Progenitor cell of endocrine pancreas (in vitro differentiated cells): ENCODE measurements at places on chromosomes 5 and 9.

DNA sequence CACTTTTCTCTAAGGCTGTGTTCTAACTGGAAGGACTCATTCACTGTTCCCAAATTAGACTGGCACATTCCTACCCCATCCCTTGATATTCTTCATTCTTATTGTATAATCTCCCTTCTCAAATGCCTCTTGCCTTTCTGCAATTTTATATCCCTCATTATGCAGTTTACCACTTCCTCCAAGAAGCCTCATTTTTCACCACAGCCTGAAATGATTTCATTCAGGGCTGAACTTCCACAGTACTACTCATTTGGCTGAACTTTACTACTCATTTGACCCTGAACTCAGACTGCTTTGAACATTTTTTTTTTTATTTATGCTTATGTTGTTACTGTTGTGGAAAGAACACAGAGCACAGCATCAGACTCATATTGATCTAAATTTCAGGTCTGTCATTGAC lies 32.7 kb downstream of the GRIA1 start:
- DNase-seq: no peak

DNA sequence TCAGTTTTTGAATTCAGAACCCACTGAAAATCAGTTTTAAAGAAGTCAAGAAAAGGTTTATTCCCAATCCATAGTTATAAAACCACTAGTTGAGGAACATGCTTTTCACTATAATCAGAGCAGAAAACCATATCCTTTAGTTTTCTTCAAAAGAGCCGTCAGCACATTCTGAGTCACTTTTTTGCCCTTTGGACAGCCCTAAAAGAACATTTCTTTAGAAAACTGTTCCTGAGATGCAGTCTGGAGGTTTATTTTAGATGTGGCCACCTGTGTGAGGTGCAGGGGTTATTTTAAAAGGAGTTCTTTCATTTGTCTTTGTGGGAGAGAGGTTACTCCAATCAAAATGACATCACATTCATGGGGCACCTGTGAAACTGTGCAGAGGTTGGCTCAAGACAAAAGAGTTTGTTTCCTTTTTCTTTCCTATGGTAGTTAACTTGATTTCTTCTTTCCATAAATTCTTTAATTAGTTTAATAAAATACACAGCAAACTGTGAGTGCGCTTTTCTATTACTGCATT lies 221.6 kb upstream of the RPS23 start:
- no peak for DNase-seq

DNA sequence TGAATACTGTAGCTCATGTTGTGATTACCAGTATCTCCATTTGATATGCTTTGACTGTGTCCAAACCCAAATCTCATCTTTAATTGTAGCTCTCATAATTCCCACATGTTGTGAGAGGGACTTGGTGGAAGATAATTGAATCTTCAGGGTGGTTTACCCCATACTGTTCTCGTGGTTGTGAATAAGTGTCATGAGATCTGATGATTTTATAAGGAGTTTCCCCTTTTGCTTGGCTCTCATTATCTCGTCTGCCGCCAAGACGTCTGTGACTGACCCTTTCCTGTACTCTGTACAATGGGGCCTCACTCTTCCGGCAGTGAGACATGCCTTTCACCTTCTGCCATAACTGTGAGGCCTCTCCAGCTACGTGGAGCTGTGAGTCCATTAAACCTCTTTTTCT lies 59.3 kb downstream of the TRIO start:
- DNase-seq: no peak

- no peak for DNase-seq
These were observed 106.4 kb downstream of the SMC2 start for GRCh38 chr9:104200456-104200994.

- DNase-seq: no peak
These were observed 15.7 kb upstream of the FST start for GRCh38 chr5:53464722-53465121.

- DNase-seq: no peak
These were observed 37.3 kb upstream of the WWC1 start for GRCh38 chr5:168254013-168254693.

DNA sequence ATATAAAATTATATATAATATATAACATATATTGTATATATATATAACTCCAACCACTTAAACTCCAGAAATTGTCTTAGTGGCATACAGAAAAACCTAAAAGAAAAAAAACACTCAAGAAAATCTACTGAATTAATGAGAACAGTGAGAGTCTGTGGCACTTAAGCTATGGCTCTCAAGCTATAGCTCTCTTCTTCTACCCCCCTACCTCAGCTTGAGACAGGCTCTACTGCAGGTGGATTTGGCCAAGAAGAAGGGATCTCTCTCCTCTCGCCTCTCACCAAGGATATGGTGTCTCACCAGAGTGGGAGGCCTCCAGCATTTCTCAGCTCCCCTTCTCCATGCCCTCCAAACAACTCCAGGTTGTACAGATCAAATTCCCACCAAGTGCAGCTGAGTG lies 64.5 kb upstream of the DAB2 start:
- no peak for DNase-seq

- DNase-seq: no peak
These were observed 15.7 kb upstream of the INPP5E start for GRCh38 chr9:136455043-136456002.

DNA sequence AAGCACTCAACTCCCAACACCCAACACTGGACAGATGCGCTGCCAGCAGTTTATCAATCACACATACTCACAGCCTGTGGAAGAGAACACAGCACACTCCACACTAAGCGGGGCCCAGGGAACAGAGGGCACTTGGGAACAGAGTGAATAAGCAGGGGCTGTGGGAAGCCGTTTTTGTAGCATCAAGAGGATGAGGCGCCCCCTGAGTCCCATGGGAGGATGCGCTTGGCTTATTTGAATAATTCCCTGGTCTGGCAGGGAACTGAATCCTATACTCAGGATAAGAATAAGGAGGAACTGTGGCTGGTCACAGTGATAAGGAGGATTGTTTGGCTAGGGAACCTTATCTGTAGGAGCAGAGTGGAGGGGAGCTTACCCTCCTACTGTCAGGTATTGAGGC lies 96.1 kb upstream of the DNAH5 start:
- DNase-seq: no peak

DNA sequence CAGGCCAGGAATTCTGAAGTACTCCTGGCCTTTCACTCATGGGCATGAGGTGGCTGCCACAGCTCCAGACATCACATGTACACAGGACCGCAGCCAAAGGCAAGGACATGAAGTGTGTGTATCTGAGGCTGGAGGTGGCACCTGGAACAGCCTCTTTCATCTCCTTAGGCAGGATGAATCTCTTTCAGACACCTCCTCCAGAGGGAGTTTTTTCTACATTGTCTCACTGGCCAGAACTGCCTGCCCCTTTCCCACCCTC lies 142.8 kb downstream of the BARX1 start:
- no peak for DNase-seq

DNA sequence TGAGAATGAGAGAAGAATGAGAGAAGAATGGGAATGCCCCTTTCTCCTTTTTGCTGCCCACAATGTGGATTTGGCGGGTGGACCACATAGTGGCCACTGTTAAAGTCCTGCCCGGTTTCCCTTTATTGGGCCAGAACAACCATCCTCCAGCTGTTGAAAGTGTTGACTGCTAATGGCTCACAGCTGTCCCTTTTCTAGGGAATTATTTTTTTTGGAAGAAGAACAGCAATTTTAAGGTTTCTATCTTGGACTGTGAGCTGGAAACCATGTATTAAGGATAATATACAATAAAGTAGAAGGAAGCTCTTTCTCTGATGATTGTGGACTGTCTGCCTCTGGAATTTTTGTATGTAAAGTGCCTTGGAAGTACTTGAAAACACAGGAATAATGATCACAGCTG lies 185.9 kb downstream of the DMRT2 start:
- DNase-seq: no peak

DNA sequence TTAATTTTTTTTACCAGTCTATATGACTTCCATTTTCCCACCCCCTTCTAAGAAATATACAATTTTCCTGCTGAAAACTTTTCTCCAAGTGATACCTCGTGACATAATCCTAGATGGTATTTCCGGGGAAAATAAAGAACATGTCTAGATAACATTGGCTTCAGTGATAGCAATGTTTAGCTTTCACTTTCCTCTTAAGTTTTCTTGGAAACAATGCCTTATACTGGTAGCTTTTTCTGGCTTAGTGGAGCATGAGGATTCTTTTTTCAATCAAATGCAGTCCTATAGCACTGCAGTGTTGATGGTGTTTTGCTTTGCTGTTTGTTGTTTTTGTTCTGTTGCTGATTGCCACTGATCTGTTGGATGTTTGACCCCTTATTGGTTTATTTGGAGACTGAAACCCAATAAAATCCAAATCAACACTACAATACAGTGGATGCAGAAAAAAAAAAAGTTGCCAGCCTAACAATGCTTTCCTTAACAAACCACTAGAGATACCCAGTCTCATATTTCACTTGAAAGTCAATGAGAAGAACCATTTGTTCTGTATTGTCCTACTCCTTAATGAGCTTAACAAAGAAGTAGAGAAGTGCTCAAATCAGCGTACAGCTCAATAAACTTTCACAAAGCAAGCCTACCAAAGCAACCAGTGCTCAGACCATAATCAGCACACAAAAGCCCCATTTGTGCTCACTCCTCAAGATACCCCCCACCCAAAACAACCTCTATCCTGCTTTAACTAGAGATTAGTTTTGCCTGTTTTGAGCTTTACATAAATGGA lies 74.2 kb upstream of the GRAMD2B start:
- DNase-seq: no peak

GRCh38 chr5:43304525-43304924 lies 8.7 kb downstream of the HMGCS1 start:
- DNase-seq: no peak

- no peak for DNase-seq
These were observed 93.6 kb upstream of the PITX1 start for GRCh38 chr5:135127439-135128240.

GRCh38 chr9:128552744-128553440 lies 505 bp downstream of the SPTAN1 start:
- peak; percentile 61 for DNase-seq

GRCh38 chr5:144711172-144711571 lies 540.5 kb downstream of the KCTD16 start:
- no peak for DNase-seq

DNA sequence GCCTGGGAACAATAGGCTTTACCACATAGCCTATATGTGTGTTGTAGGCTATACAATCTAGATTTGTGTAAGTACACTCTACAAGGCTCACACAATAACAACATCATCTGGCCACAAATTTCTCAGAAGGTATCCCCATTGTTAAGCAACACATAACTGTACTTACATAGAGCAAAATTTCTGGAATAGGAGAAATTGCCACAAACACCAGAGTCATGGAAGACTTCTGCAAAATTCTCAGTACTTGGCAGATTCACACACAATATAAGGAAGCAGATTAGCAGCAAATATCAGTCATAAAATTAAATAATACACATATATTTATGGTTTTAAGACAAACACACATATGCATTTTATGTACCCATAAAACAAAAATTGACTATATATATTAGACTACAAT lies 16.4 kb downstream of the GNAQ start:
- no peak for DNase-seq

DNA sequence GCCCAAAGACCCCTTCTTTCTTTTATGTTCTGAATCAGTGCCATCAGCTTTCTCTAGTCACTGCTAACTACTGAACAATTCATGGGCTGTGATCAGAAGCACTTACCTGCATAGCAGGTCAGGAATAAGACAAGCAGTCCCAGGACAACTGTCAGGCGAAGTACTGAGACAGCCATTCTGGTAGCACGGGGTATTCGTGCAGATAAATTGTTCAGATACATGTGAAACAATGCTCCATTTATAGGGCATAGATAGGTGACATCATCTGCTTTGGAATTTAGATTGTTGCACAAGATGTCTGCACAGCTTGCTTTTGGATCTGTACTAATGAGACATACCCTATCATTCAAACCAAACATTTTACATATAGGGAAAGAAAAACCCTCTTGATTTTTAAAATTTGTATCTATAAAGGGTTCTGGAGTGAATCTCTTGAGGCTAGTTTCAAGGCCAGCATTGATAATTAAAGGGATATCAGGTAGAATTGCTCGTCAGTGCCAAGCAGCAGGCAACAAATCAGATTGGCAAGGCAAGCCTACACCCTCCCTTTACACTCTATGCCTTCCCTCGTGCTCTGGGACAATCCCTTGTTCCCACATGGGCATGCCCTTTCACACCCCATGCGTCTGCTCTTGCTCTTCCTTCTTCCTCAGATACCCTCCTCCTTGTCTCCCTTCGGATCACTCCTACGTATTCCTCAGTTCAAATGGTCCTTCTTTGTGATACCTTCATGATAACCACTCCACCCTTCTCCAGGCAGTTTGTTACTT lies at the start of gene C5orf46:
Gene C5orf46, minus strand, starts transcription at position 213 of the 770 bp plus-strand sequence. Its CDS starts 37 bp downstream, at position 176.
- no peak for DNase-seq

DNA sequence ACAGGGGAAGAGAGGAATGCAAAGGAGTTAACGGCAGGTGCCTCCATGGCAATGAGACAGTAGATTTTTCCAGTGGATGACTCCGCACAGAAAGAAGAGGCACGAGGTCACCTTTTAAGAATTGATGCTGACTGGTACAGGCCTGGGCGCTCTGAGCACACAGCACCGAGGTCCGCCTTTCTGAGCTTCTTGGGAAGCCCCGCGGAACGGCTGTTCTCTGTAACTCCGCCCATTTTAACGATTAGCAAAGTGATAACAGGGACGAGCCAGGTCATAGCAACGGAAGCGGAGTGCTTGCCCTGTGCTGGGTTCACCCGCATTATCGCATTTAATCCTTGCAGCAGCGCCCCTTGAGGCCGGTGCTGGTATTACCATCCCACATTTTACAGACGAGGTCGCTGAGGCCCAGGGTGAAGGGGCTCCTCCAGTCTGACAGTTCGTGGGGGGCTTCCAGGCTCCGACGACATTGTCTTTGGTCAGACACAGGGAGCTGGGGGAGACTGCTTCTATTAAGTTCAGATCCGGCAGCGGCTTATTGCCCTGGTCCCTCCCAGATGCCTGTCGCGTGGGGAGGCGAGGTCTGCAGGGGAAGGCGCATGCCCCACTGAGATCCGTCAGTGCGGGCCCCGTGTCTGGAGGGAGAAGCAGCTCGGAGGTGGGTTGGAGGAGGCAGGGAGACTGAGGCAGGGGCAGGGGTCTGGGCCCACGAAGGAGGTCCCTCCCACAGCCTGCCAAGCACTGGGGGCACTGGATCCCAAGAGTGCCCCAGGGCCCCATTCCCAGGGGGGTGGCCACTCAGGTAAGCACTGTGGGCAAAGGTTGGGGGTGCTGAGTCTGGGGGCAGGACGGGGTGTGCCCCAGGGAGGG lies 22.3 kb upstream of the HMCN2 start:
- peak; percentile 78 for DNase-seq

- no peak for DNase-seq
These were observed at the start of gene CER1 for GRCh38 chr9:14722391-14723035. Gene CER1, minus strand, starts transcription at chr9:14722733. Its CDS starts 61 bp downstream, at chr9:14722672.

- DNase-seq: no peak
These were observed 677 bp upstream of the TXNDC15 start for GRCh38 chr5:134873494-134873893.
